ENCODE measurements at places on chromosomes 4 and X.

- peak; percentile 50 for DNase-seq
These were observed 20.2 kb downstream of the SATL1 start for GRCh38 chrX:85223359-85223758.

- DNase-seq = no peak
These were observed 676.7 kb upstream of the ACTRT1 start for GRCh38 chrX:128728943-128729342.

DNA sequence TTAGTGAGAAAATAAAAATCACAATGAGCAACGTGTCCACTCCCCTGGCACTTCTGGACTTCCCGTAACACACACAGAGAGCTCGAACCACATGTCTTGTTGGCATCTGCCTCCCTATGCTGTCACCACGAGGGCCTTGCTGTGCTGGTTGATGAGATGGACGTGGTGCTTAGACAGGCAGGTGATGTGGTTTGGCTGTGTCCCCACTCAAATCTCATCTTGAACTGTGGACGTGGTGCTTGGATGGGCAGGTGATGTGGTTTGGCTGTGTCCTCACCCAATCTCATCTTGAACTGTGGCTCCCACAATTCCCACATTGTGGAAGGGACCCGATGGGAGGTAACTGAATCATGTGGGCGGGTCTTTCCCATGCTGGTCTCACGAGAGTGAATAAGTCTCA is 40.0 kb downstream of the FGFRL1 start:
- DNase-seq = no peak

GRCh38 chr4:140109737-140110136 is 44.2 kb downstream of the MAML3 start:
- DNase-seq = no peak

- peak; percentile 44 for DNase-seq
These were observed 15.7 kb downstream of the OFD1 start for GRCh38 chrX:13750204-13750603.

- no peak for DNase-seq
These were observed 383 bp downstream of the DUSP21 start for GRCh38 chrX:44844204-44844603.

- DNase-seq = no peak
These were observed 15.7 kb downstream of the ADGRA3 start for GRCh38 chr4:22500128-22500611.

DNA sequence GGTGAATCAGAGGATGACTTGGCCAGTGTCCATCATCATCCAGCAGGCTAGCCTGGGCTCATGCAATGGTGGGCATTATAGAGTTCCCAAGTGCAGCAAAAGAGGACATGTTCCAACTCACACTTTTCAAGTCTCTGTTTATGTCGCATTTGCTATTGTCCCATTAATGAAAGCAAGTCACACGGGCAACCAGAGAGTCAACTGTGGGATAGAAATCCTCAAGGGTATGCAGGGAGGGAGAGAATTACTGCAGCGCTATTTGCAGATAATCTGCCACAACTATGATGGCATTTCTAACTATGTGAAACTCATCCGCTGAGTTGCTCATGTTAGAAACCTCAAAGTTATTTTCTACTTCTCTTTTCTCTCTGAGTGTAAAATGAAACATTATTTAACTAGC is 78.5 kb upstream of the TAB3 start:
- no peak for DNase-seq

DNA sequence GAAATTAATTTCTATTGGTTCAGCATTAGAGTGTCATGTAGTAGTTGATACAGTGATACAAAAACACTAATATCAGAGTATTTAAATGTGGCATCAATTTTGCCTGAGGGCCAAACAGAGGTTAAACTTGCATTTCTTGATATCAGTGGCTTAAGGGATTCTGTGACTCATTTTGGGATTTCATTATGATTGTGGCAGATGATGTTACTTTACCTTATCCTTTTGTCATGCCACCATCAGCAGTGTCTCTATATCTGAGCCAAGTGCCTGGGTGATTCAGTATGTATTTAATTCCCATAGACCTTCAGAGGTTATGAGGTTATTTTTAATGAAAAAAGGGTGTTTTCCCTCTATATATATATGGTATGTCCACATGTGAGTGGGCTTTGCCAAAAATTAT is 582.9 kb downstream of the ADGRL3 start:
- DNase-seq = no peak

DNA sequence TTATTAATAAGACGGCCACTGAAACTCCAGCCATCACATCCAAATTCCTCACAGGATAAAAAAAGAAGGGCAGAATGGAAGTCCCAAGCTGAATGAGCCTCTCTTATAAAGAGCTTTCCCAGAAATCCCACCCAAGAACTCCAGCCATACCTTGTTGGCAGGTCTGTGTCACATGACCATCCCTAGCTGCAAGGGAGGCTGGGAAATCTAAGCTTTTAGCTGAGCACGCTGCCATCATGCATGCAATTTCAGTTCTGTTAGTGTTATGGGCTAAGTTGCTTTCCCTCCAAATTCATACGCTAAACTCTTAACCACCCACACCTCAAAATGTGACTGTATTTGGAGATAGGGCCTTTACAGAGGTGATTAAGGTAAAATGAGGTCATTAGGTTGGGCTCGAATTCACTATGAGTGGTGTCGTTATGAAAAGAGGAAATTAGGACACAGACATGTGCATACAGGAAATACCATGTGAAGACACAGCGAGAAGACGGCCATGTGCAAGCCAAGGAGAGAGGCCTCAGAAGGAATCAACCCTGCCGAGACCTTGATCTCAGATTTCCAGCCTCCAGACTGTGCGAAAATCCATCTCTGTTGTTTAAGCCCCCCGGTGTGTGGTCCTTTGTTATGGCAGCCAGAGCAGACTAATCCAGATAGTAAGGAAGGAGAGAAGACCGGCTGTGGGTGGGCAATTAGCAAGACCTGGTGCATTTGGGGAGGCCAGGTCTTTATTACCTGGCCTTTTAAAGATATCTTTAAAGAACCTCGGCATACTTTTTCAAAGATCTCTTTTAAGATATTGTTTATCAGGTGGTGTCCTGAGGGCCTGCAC is 317.6 kb downstream of the BCOR start:
- no peak for DNase-seq

DNA sequence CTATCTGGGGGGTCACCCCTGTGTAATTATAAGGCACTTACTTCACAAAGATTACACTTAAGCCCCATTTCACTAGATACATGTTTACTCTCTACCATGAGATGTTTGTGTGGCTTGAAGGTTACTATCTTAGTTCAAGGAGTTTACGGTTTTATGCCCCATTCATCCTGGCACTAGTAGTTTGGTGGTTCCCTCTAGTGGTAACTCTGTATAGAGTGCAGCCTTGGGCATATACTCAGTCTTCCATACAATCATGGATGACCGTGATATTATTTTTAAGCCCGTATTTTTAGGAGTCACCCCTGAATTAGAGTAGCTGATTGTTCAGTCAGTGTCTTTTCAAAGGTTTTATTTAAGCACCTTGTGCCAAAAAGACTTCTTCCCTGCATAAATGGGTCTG is 109.9 kb upstream of the FAM47C start:
- DNase-seq = peak; percentile 28

GRCh38 chrX:40325161-40325560 is 227.4 kb upstream of the BCOR start:
- no peak for DNase-seq

GRCh38 chrX:77450996-77451395 is 3.8 kb downstream of the FGF16 start:
- no peak for DNase-seq

DNA sequence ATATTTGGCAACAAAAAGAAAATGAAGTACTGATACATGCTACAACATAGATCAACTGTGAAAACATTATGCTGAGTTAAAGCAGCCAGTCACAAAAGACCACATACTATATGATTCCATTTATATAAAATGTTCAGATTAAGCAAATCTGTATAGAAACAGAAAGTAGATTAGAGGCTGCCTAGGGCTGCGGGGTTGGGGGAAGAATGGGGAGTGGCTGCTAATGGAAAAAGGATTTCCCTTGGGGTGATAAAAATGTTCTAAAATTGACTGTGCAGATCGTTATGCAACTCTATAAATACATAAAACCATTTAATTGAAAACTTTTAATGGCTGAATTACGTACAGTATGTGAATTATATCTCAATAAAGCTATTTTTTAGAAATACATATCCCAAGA is 46.8 kb downstream of the NEK1 start:
- no peak for DNase-seq

DNA sequence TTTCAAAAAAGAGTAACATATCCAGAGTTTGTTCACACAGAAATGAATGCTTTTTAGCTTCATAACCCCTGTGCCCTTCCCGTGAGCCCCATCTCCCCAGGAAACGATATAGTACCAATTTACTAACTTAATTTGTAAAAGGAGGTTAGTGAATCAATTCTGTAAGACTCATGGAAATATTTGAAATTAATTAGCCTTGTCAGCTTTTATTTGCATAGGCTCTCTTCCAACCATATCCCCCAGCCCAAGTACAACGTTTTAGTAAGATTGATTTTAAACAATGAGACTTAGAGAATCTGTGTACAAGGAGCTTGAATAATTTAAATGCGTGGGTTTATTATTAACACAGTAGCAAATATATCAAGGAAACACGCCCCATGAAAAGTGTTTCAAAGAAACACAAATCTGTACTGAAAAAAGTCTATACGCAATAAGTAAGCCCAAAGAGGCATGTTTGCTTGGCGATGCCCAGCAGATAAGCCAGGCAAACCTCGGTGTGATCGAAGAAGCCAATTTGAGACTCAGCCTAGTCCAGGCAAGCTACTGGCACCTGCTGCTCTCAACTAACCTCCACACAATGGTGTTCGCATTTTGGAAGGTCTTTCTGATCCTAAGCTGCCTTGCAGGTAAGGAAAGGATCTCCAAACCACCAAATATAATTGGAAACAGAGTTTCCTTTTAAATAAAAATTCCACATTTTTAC is at the start of gene VSIG1:
VSIG1 (plus strand) TSS at position 512 of the 703 bp plus-strand sequence; CDS start at position 578, 66 bp downstream.
- no peak for DNase-seq

DNA sequence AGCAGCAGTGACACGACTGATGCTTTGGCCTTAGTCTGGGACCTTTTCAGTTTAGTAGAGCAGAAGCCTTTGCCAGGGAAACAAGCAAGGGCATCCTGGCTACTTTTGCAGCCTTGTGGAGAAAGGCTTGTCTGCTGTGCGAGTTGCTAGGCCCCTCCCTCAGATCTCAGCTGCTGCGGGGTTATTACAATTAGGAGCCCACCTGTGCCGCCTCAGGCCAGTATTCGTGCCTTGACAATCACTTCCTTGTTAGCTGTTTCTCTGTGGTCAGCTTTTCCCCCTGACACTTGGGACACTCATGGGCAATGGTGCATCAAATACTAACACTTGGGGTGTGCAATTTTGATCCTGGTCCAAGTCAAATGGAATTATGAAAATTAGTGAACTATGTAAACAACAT is 67.9 kb downstream of the SH2D1A start:
- DNase-seq = no peak

DNA sequence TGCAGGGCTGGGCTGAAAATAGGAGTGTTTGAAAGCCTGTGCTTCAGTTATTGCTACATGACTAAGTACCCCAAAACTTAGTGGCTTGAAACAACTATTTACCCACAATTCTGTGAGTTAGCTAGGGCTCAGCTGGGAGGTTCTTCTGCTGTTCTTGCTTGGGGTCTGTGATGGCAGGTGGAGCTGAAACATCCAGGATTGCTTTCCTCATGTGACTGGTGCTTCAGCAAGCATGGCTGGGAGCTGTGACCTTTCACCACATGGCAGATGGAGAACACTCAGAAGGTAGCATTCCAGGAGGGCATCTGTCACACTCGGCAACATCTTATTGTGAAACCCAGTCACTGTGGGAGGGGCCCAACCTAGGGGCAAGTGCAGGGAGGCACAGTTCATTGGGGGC is 57.0 kb upstream of the TBC1D14 start:
- DNase-seq = no peak

DNA sequence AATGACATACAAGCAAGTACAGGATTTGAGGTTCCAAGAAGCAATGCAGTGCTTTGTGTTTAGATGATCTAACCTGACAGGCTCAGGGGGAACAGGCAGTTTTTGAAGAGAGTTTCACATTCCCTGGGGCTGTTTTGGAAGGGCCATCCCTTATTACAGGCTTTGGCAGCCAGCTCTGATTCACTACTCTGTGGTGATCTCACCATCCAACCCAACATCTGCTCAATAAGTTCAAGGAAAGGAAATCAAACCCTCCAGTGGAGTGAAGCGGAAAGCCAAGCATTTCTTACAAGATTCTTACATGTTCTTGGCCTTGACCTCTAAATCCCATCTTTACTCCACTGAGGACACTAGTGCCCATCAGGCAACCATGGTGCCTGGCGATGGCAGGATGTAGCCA is 7.5 kb downstream of the IDS start:
- DNase-seq = no peak

GRCh38 chr4:168440442-168441264 is 39.6 kb downstream of the DDX60L start:
- peak; percentile 38 for DNase-seq

DNA sequence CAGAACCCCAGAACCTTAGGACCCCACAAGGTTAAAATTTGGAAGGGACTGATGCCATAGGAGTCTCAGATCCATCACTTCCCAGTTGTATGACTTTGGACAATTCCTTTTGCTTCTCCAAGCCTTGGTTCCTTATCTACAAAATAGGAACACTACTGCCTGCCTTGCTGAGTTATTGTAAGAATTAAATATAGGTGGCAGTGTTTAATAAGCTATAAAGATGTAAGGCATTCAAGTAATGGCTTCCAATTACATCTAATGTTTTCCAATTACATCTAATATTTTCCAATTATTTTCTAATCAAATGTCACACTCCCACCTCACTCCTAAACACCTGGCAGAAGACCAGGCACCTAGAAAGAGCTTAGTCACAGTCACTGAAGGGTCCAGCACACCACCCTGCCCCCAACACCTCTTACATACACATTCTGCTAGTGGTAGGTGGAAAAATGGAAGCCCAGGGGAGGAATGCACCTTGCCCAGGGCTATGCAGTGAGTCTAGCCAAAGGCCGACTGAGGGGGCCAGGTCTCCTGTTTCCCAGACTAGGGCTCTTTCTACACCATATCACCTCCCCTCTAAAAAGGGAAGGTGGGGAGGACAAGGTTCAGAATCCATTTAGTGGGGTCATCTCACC is 24.5 kb upstream of the KDM5C start:
- DNase-seq = peak; percentile 14

- DNase-seq = peak; percentile 20
These were observed 504.5 kb upstream of the FRG1 start for GRCh38 chr4:189436207-189436606.

- DNase-seq = no peak
These were observed 768.0 kb downstream of the STIM2 start for GRCh38 chr4:27628609-27629008.

GRCh38 chr4:119027811-119028210 is 107.8 kb upstream of the MYOZ2 start:
- DNase-seq = no peak

GRCh38 chrX:9895225-9895912 is 71.8 kb upstream of the CLDN34 start:
- no peak for DNase-seq

DNA sequence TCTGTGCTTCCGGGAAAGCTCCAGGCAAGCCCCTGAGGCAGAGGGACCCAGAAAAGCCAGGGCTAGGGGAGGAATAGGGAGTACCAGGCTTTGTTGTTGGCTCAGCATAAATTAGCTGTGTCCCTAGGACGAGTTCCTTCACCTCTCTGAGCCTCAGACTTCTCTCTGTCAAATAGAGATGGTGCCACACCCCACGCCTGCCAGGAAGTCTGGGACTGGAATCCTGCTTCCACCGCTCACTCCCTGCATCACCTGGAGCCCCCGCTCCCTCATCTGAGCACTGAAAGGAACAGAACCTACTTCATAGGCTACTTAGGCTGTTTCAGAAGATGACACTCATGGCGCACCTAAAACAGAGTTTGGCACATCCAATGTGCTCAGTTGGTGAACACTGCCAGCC is 8.1 kb upstream of the JAKMIP1 start:
- DNase-seq = no peak
